GM23248 (cell line): ENCODE measurements at places on chromosomes 11 and 22. TPM values are rescaled to one million over a fixed set of nuclear protein-coding genes. Genes with fewer than 3 reads are reported as not detected.
A peak's percentile ranks its signal among the peaks of the same experiment; 100 is the strongest.

DNA sequence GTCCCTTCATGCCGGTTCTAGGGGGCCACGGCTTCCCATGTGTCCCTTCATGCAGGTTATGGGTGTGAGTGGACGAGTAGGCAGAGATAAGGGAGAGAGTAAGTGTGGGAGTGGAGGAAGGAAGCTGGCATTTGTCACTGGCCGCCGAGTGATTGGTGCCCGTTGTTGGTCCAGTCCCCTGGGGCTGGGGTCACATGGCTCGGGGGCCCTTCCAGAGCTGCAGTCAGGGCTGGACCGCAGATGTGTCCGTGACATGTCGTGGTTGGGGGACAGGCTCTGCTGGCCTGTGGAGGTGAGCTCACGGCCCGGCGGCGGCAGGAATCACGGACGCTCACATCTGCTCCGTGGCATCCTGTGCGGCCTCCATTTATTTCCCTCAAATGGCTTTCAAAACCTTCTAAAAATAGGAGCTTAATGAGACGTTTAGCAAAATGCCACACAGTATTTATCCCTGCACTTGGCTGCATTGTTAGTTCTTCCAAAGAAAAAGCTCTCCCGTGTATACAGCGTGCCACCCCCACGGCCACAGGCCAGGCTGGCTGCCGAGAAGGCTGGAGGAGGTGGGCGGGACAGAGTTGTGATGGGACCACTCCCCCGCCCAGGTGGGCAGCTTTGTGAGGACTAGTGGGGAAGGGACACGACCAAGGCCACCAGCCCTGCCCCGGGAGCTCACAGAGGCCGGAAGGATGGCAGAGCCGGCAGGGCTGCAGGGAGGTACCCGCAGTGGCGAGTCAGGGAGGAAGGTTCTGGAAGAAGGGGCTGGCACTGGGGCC, 386.7 kb downstream of the TBC1D22A start:
- no peak overlapping the region for H3K4me3 ChIP-seq
- H3K4me1 ChIP-seq: peaks cover 5% of the 10 kb centered on the region; the same call in 1 of the 2 replicates
- DNase-seq: no peak
- H3K27me3 ChIP-seq: no peaks in the 10 kb centered on the region
- H3K27ac ChIP-seq: no peak overlapping the region

GRCh38 chr11:46055371-46055770, 65.9 kb downstream of the PHF21A start:
- DNase-seq: peak; percentile 82
- H3K27me3 ChIP-seq: no peaks in the 10 kb centered on the region
- peaks cover 25% of the 10 kb centered on the region for H3K4me1 ChIP-seq
- H3K27ac ChIP-seq: peak overlapping the region; percentile 38
- 0 out of 2 replicates have a peak, but pooled peaks cover 5% of the 10 kb centered on the region for H3K36me3 ChIP-seq

BACE1 gene
- 40.5 and 45.8 TPM in 2 replicates for total RNA-seq

DNA sequence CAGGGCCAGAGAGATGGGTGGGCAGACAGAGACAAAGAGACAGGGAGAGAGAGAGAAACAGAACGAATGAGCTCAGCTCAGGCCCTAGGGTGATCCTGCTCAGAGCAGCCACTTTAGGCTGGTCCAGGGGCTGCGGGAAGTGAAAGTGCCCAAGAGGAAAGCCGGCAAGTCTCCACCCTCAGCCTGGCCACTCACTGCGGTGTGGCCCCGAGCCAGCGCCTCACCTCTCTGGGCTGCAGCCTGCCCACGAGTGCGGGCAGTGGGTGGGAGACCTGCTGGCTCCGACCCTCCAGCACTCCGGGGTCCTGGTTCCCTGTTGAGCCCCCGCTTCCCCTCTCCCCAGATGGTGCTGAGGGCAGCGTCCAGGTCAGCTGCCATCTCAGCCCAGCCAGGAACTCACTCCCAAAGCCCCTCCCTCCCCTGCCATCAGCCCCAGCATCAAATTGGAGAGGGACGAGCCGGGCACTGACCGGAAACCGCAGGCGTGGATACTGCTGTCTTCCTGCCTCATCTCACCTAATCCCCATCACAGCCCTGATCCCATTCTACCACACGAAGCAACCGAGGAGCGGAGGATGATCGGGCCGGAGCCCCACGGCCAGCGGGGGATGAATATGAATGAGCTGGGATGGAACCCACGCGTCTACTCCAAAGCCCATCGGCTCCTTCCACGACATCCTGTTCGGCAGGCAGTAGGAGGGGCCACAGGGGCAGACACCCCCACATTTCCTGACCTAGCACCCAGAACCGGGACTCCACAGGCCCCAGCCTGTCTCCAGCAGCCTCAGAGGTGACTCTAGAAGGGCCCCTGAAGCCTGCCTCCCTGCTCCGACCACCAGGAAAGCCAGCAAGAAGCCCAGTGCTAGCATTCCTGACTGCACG, 16.9 kb downstream of the ELFN2 start:
- H3K27me3 ChIP-seq: no peaks in the 10 kb centered on the region
- H3K4me3 ChIP-seq: no peak overlapping the region
- no peak for DNase-seq
- H3K4me1 ChIP-seq: no peaks in the 10 kb centered on the region
- no peak overlapping the region for H3K27ac ChIP-seq

DNA sequence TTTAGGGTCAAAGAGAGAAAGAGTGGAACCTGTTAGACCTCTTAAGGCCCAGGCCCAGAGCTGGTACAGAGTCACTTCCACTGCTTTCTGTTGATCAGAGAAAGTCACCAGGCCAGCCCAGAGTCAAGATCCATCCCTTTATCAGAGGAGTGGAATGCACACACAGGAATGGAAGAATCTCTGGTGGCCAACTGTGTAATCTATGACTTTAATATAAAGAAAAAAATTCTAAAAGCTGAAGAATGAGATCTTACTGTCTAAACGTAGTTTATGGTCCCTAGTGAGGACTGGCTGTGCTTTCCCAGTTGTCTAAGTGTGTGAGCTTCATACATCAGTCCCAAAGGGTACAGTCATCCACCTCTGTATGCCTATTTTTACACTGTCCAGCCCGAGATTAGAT, 51.0 kb downstream of the PPFIBP2 start:
- no peak overlapping the region for H3K4me3 ChIP-seq
- no peaks in the 10 kb centered on the region for H3K27me3 ChIP-seq
- no peak overlapping the region for H3K27ac ChIP-seq
- no peaks in the 10 kb centered on the region for H3K36me3 ChIP-seq
- H3K4me1 ChIP-seq: no peaks in the 10 kb centered on the region

- peaks cover 11% of the 10 kb centered on the region; the same call in 1 of the 2 replicates for H3K27me3 ChIP-seq
- H3K36me3 ChIP-seq: no peaks in the 10 kb centered on the region
- H3K4me1 ChIP-seq: no peaks in the 10 kb centered on the region
- no peak overlapping the region for H3K4me3 ChIP-seq
Measured at GRCh38 chr11:82818409-82819043, 81.7 kb downstream of the PRCP start.

- H3K27ac ChIP-seq: no peak overlapping the region
- DNase-seq: peak; percentile 63
- no peaks in the 10 kb centered on the region for H3K36me3 ChIP-seq
- H3K4me1 ChIP-seq: peaks cover 12% of the 10 kb centered on the region
- no peaks in the 10 kb centered on the region; the same call in 1 of the 2 replicates for H3K27me3 ChIP-seq
- no peak overlapping the region for H3K4me3 ChIP-seq
Measured at GRCh38 chr11:11349870-11350337, 3.1 kb downstream of the CSNK2A3 start.

GRCh38 chr22:42904050-42904449, 47.0 kb upstream of the ARFGAP3 start:
- H3K36me3 ChIP-seq: no peaks in the 10 kb centered on the region
- no peak overlapping the region for H3K27ac ChIP-seq
- H3K27me3 ChIP-seq: no peaks in the 10 kb centered on the region
- H3K4me1 ChIP-seq: peaks cover 13% of the 10 kb centered on the region
- no peak overlapping the region for H3K4me3 ChIP-seq

GRCh38 chr11:130769782-130770535, 146.3 kb downstream of the SNX19 start:
- no peak overlapping the region for H3K27ac ChIP-seq
- H3K27me3 ChIP-seq: no peaks in the 10 kb centered on the region
- peaks cover 49% of the 10 kb centered on the region for H3K4me1 ChIP-seq

- DNase-seq: no peak
- peaks cover 78% of the 10 kb centered on the region for H3K27me3 ChIP-seq
- no peaks in the 10 kb centered on the region for H3K4me1 ChIP-seq
Measured at GRCh38 chr11:20208622-20209111, 48.4 kb upstream of the DBX1 start.

- no peaks in the 10 kb centered on the region for H3K4me1 ChIP-seq
- H3K4me3 ChIP-seq: no peak overlapping the region
- H3K27me3 ChIP-seq: 0 out of 2 replicates have a peak, but pooled peaks cover 4% of the 10 kb centered on the region
- DNase-seq: peak; percentile 68
Measured at GRCh38 chr11:104694259-104695064, 203.8 kb downstream of the CASP12 start.
